ENCODE measurements at places on chromosomes 11 and 22.
A peak's percentile ranks its signal among the peaks of the same experiment; 100 is the strongest.

DNA sequence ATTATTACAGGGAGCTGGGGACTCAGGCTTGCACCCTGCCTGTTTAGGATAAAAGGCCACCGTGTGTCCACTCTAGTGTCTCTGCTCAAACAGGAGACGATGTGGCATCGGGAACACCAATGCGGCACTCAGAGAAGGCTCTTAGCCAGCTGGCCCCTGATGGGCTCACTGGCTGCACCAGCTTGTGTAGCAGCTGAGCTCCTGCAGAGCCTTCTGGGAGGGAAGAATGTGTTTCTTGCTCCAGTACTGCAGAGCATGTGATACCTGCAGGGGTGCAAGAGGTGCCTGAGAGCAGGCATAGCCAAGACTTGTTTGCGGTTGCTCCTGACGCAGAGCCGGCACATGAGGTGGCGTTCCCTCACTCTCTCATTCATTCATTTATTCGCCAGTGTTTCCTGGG, 44.4 kb upstream of the KCNQ1OT1 start:
- DNase-seq, result no peak

DNA sequence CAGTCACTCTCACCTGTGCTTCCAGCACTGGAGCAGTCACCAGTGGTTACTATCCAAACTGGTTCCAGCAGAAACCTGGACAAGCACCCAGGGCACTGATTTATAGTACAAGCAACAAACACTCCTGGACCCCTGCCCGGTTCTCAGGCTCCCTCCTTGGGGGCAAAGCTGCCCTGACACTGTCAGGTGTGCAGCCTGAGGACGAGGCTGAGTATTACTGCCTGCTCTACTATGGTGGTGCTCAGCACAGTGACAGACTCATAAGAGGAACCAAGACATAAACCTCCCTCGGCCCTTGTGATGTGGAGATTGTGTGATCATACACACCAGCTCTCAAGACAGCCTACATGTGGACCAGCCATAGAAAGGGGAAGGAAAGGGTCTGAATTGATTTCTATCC, 113.3 kb downstream of the ZNF280B start:
- DNase-seq, result peak; percentile 31

DNA sequence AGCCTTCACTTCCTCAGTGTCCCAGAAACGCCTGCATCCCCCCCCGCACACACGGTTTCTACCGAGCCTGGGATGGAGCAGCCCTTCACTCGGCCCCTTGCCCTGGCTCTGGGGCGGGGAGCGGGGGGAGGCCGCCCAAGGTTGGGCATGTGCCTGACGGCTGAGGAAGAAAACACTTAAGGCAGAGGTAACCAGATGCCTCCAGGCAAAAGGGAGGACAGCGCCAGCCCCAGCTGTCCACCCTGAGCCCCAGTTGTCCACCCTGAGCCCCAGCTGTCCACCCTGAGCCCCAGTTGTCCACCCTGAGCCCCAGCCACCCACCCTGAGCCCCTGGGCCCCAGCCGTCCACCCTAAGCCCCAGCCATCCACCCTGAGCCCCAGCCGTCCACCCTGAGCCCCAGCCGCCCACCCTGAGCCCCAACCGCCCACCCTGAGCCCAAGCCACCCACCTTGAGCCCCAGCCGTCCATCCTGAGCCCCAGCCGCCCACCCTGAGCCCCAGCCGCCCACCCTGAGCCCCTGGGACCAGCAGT, 3.8 kb upstream of the TTLL8 start:
- no peak for DNase-seq

- DNase-seq, result no peak
These were observed 48.7 kb downstream of the ME3 start for GRCh38 chr11:86623736-86624135.

DNA sequence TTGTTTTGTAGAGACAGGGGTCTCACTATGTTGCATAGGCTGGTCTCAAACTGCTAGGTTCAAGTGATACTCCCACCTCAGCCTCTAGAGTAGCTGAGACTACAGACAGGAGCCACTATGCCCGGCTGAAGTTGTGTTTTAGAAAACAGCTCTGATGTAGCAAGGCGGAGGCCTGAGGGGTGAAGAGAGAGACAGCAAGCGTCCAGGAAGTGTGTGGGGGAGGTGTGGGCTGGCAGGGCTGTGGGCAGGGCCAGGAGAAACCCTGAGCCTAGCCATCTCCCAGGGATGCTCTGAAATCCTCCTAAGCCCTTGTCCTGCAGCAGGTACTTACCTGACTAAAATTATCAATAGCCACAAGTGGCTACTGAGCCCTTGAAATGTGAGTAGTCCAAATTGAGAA, 16.1 kb upstream of the RPS3 start:
- peak; percentile 51 for DNase-seq

- DNase-seq, result no peak
These were observed 65.5 kb upstream of the CHORDC1 start for GRCh38 chr11:90288212-90288821.

- no peak for DNase-seq
These were observed 11.9 kb downstream of the LMO1 start for GRCh38 chr11:8251616-8252295.

DNA sequence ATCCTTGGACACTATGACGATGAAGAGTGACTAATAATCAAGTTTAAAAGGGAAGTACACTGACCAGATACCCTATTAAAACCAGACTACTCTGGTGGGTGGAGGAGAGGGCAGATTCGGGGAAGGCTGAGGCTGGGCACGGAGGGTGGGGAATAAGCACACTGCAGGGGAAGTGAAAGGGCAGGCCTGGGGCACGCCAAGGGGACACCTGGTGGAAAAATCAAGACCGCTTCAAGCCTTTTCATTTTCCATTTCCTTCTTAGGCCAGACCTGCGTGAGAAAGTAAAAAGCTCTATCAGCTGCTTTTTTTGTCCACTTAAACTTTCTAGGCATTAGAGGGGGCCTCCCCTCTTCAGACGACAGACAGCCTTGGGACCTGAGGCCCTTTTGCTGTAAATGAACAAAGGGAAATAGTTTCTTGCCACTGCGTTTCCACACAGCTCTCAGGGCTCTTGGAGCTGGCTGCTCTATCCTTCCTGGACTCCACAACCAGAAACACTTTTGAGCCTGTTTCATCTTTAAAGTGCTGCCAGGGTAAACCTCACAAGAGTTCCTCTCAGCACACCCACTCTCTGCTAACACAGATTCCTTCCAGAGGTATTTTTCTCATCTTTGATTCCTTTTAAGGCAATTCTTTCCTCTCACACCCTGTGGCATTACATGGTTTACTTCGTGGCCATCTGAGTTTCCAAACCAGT, 25.0 kb upstream of the SERPIND1 start:
- no peak for DNase-seq

GRCh38 chr11:125408311-125408711, 87.8 kb downstream of the FEZ1 start:
- no peak for DNase-seq

All from CD4-positive, alpha-beta T cell treated with Interleukin-15 for 1 hour (primary cell).